H9 (cell line): ENCODE measurements at places on chromosomes 13 and 19.

GRCh38 chr19:54013866-54014265 is 22.4 kb downstream of the CACNG6 start:
- H3K36me3 ChIP-seq: no peaks in the 10 kb centered on the region
- no peaks in the 10 kb centered on the region; the same call in 1 of the 2 replicates for H3K4me1 ChIP-seq
- H3K27me3 ChIP-seq: no peaks in the 10 kb centered on the region

DNA sequence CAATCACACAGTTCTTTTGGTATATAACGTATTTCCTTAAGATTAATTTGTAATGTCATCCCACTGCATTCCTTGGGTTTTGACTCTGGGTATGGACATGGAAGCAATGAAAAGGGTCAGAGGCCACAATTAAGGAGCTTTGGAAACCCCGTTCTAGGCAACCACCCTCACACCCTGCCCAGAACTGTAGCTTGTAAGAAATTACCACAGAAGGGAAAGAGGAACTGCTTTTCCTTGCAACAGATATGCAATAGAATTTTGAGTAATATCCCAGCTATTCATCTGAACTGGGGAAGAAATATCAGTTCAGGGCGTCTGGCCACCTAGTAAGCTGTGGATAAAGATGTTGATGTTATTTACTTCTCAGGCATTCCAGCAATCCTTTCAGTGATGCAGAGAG is 985 bp upstream of the CLC start:
- no peaks in the 10 kb centered on the region for H3K27me3 ChIP-seq
- H3K4me1 ChIP-seq: no peaks in the 10 kb centered on the region; the same call in 1 of the 2 replicates
- no peak overlapping the region for H3K4me3 ChIP-seq
- DNase-seq: no peak
- no peak overlapping the region for H3K27ac ChIP-seq

- no peaks in the 10 kb centered on the region; the same call in 1 of the 2 replicates for H3K4me1 ChIP-seq
- no peak overlapping the region for H3K27ac ChIP-seq
- H3K27me3 ChIP-seq: no peaks in the 10 kb centered on the region
- no peak for DNase-seq
Observed at GRCh38 chr13:25725104-25725503, 326.7 kb downstream of the SHISA2 start.

- H3K4me1 ChIP-seq: no peaks in the 10 kb centered on the region
- peaks cover 13% of the 10 kb centered on the region; the same call in 2 of the 3 replicates for H3K36me3 ChIP-seq
- no peak overlapping the region for H3K4me3 ChIP-seq
- no peak overlapping the region for H3K27ac ChIP-seq
- no peak for DNase-seq
Observed at GRCh38 chr19:50794074-50794875, 4.1 kb downstream of the ACP4 start.

- no peak overlapping the region for H3K4me3 ChIP-seq
- H3K4me1 ChIP-seq: 0 out of 2 replicates have a peak, but pooled peaks cover 3% of the 10 kb centered on the region
- no peak overlapping the region for H3K27ac ChIP-seq
- H3K27me3 ChIP-seq: no peaks in the 10 kb centered on the region
Observed at GRCh38 chr19:55609326-55609725, 3.9 kb downstream of the ZNF865 start.

DNA sequence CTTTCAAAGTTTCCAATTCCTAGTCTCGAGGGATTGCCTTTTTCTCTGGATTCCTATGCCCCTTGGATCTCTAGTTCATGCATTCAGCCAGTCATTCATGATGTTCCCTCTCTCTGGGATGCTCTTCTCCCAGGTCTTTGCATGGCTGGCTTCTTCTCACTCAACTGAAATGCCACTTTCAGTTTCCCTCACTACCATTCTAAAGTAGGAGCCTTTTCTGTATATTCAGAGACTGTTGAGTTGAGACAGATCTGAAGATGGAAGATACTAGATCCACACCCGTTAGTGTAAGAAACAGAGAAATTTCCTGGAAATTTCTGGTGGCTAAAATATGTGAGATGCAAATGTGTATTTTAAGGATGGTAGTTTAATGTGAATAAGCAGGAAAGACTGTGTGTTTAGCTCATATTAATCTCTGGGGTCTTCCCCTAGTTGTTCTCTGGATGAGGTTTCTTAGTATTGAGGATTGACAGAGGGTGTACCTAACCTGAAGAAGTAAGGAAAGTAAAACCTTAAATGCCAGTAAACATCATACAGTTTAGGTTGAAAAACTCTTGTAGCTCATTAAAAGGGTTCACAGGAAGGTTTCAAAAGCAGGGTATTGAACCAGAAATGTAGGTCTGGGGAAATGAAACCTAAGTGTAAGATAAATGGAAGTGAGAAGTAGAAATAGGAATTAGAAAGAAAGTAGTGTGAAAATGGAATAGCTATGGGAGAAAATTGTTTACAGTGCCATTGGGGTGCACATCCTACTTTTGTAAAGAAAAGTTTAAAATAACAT is 331.3 kb downstream of the NDFIP2 start:
- no peak for DNase-seq
- H3K27me3 ChIP-seq: no peaks in the 10 kb centered on the region
- no peaks in the 10 kb centered on the region for H3K36me3 ChIP-seq

GRCh38 chr13:106151056-106151699 is 384.3 kb downstream of the EFNB2 start:
- no peak overlapping the region for H3K27ac ChIP-seq
- no peaks in the 10 kb centered on the region for H3K27me3 ChIP-seq
- H3K4me1 ChIP-seq: peaks cover 3% of the 10 kb centered on the region; the same call in 1 of the 2 replicates
- no peak overlapping the region for H3K4me3 ChIP-seq
- DNase-seq: no peak

DNA sequence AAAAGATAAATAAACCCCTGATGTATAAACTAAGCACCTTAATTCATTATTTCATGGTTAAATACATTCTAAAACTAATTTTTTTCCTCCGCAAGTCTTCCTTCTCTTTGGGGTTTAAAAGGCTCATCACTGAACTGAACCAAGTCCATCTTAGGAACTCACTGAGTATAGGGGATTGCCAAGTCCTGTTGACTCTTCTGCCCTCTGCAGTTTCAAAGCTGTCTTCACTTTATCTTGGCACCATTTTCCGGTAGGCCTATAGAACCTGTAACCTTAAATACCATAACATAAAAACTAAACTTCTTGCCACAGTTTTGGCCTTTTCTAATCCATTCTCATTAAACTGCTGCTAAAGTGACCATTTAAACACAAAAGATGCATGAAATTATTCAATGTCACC is 66.5 kb upstream of the USPL1 start:
- DNase-seq: no peak
- no peaks in the 10 kb centered on the region for H3K36me3 ChIP-seq
- no peak overlapping the region for H3K27ac ChIP-seq
- H3K27me3 ChIP-seq: no peaks in the 10 kb centered on the region

DNA sequence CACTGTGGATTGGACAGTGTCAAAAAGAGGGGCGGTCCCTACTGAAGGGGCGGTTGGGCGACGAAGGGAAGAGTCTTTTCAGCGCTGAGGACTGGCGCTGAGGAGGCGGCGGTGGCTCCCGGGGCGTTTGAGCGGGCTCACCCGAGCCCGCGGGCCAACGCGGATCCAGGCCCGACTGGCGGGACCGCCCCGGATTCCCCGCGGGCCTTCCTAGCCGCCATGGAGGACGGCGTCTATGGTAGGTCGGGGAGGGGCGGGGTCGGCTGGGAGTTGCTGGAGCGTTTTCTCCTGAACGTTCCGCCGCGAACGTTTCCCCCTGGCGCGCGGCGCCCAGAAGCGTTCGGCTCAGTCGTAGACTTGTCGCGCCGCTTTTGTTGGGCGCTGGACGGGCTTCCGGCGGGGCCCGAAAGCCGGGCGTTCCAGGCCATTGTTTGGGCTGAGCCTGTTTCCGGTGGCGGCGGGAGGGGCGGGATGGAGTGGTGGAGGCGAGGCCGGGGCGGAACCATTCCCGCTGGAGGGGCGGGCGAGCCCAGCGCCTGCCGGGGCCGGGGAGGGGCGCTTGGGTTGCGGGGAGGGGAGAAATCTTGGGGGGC is at the start of gene CYTH2:
Gene CYTH2 (plus strand): TSS at position 81 of the 593 bp plus-strand sequence. CDS start 139 bp downstream, at position 220.
- peak within 1 kb of the TSS; percentile 84 for H3K4me3 ChIP-seq
- peak; percentile 86 for DNase-seq
- H3K36me3 ChIP-seq: peaks cover 44% of the 10 kb centered on the region
- no peak within 1 kb of the TSS for H3K27ac ChIP-seq

- peaks cover 4% of the 10 kb centered on the region for H3K36me3 ChIP-seq
- H3K27ac ChIP-seq: no peak overlapping the region
- no peak for DNase-seq
Observed at GRCh38 chr13:77040076-77040475, 13.1 kb upstream of the FBXL3 start.

- DNase-seq: no peak
- no peaks in the 10 kb centered on the region for H3K4me1 ChIP-seq
- H3K36me3 ChIP-seq: no peaks in the 10 kb centered on the region
Observed at GRCh38 chr13:107217251-107217650, 649.3 kb upstream of the ARGLU1 start.

DNA sequence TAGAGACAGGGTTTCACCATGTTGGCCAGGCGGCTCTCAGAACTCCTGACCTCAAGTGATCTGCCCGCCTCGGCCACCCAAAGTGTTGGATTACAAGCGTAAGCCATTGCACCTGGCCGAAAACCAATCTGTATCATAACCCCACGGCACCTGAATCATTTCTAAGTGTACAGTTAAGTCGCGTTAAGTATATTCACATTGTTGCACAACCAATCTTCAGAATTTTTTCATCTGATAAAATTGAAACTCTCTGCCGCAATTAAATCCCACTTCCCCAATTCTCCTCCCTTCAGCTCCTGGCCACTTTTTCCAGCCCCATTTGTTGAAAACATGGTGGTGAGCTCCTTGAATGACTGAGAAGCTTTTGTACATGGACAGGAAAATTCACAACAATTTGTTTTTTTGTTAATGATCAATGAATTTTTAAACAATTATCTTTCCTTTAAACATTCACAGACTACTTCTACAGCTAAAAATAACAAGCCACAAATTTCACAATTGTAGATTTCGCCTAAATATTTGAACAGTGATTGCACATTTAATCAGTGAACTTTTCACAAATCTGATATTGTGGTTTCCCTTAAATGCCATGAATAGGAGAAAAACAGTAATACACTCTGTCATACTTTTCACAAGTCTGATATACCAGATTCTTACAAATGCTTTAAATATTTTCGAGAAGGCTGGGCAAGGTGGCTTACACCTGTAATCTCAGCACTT is 13.8 kb downstream of the FGF21 start:
- H3K4me1 ChIP-seq: no peaks in the 10 kb centered on the region
- no peaks in the 10 kb centered on the region for H3K36me3 ChIP-seq

DNA sequence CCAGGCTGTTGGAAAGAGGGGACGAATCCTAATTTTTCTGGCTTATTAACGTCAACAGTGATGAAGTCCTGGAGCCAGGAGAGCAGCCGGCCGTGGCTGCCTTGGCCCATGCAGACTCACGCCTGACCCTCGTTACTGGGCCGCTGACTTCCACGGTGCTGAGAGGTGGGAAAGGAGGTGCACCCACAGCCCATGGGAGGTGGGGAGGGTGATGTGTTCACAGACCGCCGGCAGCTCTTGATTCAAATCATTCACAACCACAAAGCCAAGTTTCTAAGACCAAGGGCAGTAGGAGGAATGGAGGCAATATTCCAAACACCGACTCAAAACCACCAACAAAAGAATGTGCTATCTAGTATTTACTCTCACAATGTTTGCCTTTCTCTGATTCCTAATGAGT is 24.3 kb downstream of the COL4A2 start:
- H3K27me3 ChIP-seq: no peaks in the 10 kb centered on the region
- DNase-seq: no peak
- H3K36me3 ChIP-seq: peaks cover 17% of the 10 kb centered on the region
- H3K4me1 ChIP-seq: no peaks in the 10 kb centered on the region; the same call in 1 of the 2 replicates
- no peak overlapping the region for H3K4me3 ChIP-seq

DNA sequence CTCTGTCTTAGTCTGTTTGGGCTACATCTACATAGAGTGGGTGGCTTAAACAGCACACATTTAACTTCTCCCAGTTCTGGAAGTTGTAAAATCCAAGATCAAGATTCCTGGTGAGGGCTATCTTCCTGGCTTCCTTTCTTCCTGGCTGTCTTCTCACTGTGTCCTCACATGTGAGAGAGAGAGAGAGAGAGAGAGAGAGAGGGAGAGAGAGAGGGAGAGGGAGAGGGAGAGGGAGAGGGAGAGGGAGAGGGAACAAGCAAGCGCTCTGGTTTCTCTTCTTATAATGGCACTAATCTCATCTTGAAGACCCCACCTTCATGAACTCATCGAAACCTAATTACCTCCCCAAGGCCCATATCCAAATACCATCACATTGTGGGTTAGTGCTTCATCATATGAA is 69.2 kb downstream of the CDK8 start:
- H3K27ac ChIP-seq: no peak overlapping the region
- no peaks in the 10 kb centered on the region; the same call in 1 of the 2 replicates for H3K36me3 ChIP-seq
- H3K4me3 ChIP-seq: no peak overlapping the region
- H3K4me1 ChIP-seq: no peaks in the 10 kb centered on the region
- no peaks in the 10 kb centered on the region for H3K27me3 ChIP-seq
- DNase-seq: no peak

DNA sequence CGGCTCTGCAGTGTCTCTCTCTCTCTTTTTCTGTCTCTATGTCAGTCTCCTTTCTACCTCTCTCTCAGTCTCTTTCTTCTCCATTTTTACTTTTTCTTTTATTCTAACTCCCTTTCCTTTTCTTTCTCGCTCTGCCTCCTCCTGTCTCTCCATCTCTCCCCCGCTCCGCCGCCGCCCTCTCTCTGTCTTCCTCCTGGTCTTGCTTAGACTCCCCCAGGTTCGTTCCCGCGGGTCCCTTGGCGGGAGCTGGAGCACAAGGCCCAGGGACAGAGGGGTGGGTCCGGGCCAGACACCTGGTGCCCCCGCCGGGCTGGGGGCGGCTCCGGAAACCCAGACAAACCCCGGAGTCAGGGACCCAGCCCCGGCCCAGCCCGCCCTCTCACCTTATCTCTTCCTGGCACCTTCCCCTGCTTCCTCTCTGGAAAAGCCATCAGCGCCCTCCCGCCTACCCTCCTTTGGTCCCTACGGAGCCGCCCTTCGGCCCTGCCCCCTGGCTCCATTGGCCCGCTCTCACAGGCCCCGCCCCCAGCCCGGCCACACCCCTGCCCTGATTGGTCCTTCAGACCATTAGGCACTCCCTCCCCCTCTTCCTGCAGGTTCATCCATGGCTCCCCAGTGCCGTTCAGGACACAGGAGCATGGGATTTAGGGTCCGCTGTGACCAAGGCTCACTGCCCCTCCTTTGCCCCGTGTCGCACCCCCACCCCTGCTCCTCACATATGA is 15.4 kb upstream of the NOP53 start:
- H3K4me3 ChIP-seq: peak overlapping the region; percentile 80
- peaks cover 4% of the 10 kb centered on the region; the same call in 1 of the 2 replicates for H3K4me1 ChIP-seq
- no peak overlapping the region for H3K27ac ChIP-seq
- peak; percentile 94 for DNase-seq
- peaks cover 14% of the 10 kb centered on the region for H3K36me3 ChIP-seq

GRCh38 chr19:45507872-45508416 is 665 bp downstream of the VASP start:
- H3K4me1 ChIP-seq: no peaks in the 10 kb centered on the region; the same call in 1 of the 2 replicates
- H3K4me3 ChIP-seq: peak overlapping the region; percentile 90
- H3K36me3 ChIP-seq: no peaks in the 10 kb centered on the region; the same call in 2 of the 3 replicates
- DNase-seq: no peak

GRCh38 chr19:32223595-32224370 is 121.6 kb upstream of the ZNF507 start:
- H3K27me3 ChIP-seq: peaks cover 4% of the 10 kb centered on the region; the same call in 1 of the 2 replicates
- H3K36me3 ChIP-seq: no peaks in the 10 kb centered on the region
- H3K4me1 ChIP-seq: no peaks in the 10 kb centered on the region
